Right ventricle myocardium superior (tissue), 1 donor: ENCODE measurements at places on chromosomes 16 and 17. TPM values are rescaled to one million over a fixed set of nuclear protein-coding genes. Genes with fewer than 3 reads are reported as not detected.

DNA sequence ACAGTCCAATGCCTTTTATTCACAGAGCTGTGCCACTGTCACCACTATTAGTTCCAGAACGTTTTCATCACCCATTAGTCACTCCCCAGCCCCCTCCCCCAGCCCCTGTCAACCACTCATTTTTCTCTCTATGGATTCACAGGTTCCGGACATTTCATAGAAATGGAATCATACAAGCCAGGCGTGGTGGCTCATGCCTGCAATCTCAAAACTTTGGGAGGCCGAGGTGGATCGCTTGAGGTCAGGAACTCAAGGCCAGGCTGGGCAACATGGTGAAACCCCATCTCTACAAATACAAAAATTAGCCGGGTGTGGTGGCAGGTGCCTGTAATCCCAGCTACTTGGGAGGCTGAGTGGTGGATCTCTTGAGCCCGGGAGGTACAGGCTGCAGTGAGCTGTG is 759 bp upstream of the PAM16 start:
- DNase-seq: no peak

DNA sequence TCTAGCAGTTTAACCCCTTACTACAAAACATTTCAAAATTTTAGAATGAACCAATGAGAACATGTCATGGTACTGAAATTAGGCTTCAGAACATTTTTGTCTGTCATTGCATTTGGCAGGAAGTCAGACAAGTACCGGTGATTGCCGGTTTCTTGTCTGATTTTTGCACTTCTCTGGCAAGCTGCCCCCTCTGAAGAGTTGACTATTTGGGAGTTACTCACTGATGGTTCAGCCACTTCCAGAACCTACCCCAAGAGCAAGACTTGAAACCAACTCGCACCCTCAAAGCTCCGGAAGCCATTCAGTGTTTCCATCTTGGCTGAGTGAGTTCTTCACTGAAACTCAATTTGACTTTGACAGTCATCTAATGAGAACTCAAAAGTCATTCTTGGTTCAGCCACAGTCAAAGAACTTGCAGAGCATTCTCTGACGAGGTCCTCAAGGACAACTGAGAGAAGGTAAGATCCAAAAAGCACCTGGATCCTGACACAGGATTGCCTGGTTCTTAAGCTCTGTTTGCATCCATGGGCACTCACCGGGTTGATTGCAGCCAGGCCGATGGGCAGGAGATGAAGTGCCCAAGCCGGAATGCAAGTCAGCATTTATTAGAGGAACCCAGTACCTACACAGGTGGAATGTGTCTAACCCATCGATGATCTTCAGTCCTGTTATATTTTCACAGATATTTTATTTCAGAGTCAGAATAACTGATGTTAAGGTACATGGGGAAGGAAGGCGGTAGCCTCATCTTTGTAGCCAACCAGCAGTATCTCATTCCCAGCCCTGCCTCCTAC is 93.6 kb downstream of the USP22 start:
- no peak for DNase-seq

DNA sequence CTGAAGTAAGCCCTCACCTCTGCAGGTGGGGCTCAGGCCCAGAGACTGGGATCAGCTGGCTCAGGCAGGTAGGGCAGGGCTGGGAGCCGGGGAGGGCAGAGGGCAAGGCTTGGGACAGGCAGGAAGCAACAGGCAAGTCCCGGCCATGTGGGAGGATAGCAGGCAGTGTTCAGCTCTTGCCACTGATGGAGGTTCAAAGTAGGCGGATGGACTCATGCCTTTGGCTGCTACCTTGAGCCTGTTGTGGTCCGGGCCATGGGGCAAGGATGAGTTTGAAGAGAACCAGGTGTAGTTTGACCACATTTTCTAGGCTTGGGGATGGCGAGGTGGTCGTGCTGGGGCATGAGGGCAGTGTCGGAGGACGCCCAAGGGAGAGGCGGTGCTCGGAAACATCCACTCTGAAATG is 2.7 kb downstream of the PRCD start:
- no peak for DNase-seq

The CSH2 gene
- not detected for total RNA-seq
